ENCODE measurements at places on chromosomes 13 and 19.

DNA sequence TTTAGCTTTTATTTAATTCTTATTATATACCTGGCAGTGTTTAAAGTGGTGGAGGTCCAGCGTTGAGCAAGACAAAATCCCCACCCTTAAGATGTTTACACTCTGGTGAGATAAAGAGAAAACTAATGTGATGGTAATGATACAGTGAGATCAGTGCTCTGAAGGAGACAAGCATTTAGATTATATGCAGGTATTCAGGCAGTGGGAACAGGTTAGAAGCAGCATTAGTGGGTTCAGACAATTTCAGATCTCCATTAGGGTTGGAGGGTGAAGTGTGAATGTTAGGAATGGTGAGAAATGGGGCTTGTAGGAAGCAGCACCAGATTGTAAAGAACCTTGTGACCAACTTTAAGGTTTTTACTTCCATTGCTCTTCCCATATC is 39.0 kb downstream of the PIBF1 start:
- DNase-seq, result no peak

DNA sequence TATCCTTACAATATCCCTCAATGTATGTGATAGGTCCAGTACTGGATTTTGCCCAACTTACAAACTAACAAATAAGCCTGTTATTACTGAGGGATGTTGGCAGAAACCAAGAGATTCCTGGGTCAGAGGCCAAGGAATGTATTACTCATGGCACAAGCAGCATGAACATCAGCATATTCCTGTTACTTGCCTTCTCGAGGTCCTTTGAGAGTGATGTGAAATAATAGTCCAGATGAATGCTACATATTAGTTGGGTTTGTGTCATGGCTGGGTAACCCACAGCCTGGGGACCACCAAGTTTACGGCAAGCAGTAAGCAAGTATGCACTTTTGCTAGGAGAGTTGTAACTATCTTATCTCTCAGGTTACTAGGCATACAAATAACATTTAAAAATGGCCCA is 384.5 kb upstream of the GPC6 start:
- no peak for DNase-seq

- no peak for DNase-seq
Observed at GRCh38 chr19:52789440-52789839, 2.8 kb upstream of the ZNF600 start.

GRCh38 chr19:40321076-40321475 is 27.1 kb downstream of the C19orf47 start:
- DNase-seq, result no peak

DNA sequence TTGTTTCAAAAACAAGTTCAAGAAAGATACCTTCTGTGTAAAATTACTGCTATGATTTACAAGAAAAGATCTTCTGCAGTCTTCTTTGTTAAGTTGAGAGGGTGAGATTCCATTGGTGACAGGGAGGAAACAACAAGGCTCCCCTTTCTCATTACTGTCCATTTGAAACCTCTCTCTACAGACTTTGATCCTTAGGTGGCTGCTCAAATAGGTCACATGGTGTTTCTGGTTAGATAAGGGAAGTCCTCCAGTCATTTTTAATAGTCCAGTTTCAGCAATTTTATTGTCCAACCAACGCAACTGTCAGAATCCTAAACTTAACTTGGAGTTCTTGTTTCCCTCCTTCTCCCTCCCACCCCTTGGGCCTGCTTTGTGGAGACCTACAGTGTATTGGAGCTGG is 390.4 kb downstream of the EFNB2 start:
- DNase-seq, result no peak

DNA sequence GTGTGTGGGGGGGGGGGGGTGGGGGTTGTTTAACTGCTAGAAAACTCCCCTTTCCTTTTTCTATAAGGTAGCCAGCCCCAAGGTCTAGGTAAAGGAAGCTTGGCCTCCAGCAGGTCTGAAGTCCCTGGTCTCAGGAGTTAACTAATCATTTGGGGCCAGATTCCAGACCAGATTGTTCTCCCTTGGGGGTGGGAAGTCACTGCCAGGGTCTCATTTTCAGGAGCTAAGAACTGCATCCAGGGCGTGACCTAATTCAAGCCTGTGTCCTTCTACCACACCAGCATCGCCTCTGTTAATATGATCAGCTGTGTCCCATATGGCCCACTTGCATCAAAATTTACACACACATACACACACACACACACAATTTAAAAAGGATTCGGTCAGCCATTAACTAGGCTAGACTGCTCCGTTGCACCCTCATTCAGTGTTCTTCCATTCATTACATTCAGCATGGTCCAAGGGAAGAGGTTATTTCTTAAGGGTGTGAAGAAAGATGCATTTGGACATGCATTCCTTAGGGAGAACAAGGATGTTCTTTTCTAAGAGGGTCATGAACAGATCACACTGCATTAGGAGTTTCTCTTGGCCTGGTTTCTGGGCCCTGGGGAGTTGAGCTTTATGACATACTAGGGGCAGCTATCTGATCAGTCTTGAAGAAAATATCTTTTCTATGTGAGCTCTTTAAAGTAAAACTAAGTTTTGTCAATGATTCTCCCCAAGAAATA is 91.0 kb downstream of the FGF14 start:
- no peak for DNase-seq

Measured in NCI-H1930 (cell line).